ENCODE measurements at places on chromosomes 5 and 9. TPM values are rescaled to one million over a fixed set of nuclear protein-coding genes. Genes with fewer than 3 reads are reported as not detected.

- DNase-seq, result no peak
Observed at GRCh38 chr5:35838370-35839042, 18.2 kb upstream of the IL7R start.

The TMC1 gene
- total RNA-seq, result not detected

The ARHGEF39 gene
- total RNA-seq, result 21.4 TPM

The IL9 gene
- not detected for total RNA-seq

DNA sequence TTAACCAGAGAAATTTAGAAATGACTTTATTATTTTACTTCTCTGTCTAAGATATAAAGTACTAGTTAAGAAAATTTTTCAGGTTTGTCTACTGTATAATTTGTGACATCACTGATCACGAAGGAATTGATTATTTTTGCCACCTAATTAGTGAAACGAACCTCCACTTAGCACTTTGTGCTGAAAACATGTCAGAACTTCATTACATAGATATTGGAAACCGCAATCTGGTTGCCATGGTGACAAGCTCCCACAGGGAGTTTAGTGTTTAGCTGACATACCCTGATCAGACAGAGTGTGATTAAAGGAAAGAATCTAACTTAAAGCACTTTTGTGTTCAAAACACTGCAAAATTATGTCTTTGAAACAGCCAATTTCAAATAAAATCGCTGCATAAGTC, 668.4 kb upstream of the CCNG1 start:
- DNase-seq, result no peak

The SLC22A4 gene
- 0.17 TPM for total RNA-seq

GRCh38 chr9:85027870-85028269, 358.3 kb downstream of the NTRK2 start:
- no peak for DNase-seq

The DNLZ gene
- total RNA-seq, result 11.2 TPM

The GPR151 gene
- total RNA-seq, result 0.07 TPM

GRCh38 chr5:173423452-173424117, 95.4 kb upstream of the STC2 start:
- no peak for DNase-seq
